Activated CD8-positive, alpha-beta memory T cell treated with anti-CD3 and anti-CD28 coated beads, Interleukin-2, amount 50 U/mL, for 4 hours (primary cell): ENCODE measurements at places on chromosomes 16 and 17.

GRCh38 chr17:66580184-66580955 lies 254.5 kb upstream of the CACNG5 start:
- no peak for DNase-seq

DNA sequence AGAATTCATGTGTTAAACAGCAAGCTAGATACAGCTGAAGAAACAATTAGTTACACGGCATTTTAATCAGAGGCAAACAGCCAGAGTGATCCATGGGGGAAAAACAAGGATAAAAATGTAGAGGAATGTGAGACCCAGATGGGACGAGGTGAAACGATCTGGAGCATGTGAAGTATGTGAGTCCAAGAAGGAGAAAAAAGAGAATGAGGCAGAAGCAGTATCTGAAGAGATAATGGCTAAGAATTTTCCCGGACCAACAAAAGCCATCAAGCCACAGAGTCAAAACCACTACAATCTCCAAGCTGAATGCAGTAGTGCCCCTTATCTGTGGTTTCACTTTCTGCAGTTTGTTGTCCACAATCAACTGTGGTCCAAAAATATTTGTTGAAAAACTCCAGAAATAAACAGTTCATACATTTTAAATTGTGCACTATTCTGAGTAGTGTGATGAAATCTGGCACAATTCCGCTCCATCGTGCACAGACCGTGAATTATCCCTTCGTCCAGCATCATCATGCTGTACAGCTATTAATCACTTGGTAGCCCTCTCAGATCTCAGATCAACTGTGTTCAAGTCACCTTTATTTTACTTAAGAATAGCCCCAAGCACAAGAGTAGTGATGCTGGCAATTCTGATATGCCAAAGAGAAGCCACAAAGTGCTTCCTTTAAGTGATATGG lies 18.8 kb downstream of the MYH10 start:
- DNase-seq, result no peak

DNA sequence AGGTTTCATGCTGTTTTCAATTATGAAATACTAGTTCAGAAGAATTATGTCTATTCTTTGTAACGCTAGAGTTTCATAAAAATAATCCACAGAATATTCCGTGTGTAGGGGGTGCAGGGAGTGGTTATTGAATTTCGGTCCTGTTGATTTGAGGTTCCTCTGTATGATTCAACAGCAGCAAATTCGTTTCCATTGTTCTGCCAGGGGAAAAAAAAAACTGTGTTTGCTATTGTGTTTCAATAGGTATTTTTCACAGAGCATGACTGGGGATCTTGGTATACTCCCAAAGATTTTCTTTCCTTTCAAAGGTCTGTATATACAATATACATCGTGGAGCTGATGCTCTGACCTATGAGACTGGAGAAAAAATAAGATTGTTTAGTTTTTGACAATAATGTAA lies 15.8 kb downstream of the SHISA9 start:
- DNase-seq, result no peak

DNA sequence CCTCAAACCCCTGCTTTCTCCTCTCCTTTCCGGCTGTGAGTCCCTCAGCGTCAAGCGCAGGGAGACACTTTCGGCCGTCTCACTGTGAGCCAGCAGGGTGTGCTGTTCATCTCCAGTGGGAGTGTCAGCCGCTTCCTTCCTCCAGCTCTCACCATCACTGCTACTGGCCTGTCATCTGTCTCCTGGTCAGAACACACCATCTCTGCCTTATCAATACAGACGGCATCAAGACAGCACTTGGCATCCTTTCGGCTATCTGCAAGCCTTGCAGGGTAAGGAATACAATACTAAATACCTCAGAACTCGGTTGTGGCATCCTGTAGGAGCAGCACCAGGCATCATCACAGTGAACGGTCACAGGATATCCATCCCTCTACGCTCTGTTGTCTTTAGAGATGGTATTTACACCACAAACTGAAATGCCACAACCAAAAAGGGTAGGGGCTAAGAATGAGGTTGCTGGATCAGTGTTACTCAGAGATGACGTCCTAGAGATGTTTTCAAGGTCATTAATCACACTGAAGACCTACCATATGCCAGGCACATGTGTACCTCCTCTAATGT lies 20.7 kb upstream of the CMTM4 start:
- DNase-seq, result no peak
